ENCODE measurements at places on chromosomes 11 and 22.

GRCh38 chr11:126394036-126394435, 38.5 kb downstream of the ST3GAL4 start:
- DNase-seq: no peak

GRCh38 chr11:19672586-19673206, 39.9 kb upstream of the NAV2 start:
- DNase-seq: no peak

DNA sequence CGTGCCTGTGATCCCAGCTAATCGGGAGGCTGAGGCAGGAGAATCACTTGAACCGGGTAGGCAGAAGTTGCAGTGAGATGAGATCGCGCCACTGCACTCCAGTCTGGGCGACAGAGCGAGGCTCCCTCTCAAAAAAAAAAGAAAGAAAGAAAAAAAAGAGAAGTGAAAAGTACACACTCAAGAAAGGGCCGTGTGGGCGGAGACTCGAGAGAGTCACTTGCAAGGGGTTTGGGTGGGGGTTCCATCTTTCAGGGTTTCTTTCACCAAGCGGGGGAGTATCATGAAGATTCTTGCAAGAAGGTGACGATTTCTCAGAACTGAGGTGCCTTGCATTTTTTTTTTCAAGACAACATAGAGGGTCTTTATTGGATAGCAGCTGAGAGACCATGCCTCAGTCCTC, 4.0 kb upstream of the IFITM5 start:
- DNase-seq: no peak

DNA sequence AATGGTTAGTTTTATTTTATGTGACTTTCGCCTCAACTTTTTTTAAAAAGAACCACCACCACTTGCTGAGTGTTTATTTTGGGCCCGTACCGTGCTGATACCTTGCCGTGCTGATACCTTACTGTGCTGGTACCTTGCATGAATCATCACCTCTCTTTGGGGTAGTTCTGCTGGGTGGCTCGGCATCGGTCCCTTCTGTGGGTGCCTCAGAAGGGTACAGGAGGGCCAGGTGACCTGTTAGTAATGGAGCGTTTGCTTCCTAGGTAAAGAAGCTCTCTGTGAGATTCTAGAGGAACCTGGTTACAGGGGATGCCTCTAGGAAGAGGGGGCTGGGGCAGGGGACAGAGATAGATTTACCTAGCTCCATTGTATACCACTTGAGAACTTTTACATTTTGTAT, 17.1 kb downstream of the TOM1 start:
- no peak for DNase-seq

DNA sequence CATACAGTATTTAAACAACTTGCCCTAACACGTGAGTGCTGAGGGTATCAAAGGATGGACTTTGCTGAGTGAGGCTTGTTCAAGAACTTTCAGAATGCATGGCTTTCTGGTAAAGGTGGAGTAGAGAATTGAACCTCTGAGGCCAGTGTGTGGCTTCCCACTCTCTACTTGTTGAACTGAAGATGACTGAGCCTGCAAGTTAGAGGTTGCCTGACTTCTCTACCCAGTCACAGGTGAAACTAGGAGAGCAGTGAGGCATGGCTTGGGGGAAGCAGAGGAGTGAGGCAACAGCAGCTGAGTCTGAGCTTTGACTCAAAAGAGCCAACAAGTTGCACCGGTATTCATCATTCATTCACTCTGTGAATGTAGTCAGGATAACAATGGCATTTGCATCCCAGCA, 256.4 kb upstream of the SESN3 start:
- DNase-seq: no peak

- DNase-seq: no peak
These were observed 111.2 kb upstream of the TOP3B start for GRCh38 chr22:22093743-22094142.

- no peak for DNase-seq
These were observed 15.3 kb upstream of the ACCSL start for GRCh38 chr11:44032299-44033085.

DNA sequence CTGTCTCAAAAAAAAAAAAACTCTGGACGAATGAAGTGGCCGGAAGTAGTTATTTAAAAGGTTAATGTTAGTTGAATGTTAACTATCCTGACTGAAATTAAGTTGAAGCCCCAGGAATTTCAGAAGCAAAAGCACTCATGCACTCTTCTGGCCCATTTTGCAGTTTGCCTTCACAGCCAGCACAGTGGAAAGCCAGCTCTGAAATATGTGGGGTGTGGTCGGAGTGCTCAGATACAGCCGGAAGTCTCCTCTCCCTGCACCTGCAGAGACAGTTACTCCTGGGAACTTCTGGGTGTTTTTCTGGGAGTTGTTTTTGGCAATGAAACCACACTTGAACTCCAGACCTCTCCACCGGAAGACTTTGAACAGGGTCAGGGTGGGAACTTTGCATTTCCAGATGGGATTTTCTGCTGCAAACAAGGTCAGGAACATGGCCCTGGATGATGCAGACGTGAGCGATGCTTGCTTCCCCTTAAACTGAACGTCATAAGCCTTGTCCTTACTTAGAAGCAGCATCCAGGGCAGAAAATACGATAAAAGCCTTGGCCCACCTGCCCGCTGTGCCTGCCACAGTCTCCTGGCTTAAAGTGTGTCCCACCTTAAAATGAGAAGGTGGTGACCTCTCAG, 21.5 kb upstream of the CABP2 start:
- no peak for DNase-seq

- DNase-seq: no peak
These were observed 143.8 kb upstream of the DDI1 start for GRCh38 chr11:103892603-103893002.

DNA sequence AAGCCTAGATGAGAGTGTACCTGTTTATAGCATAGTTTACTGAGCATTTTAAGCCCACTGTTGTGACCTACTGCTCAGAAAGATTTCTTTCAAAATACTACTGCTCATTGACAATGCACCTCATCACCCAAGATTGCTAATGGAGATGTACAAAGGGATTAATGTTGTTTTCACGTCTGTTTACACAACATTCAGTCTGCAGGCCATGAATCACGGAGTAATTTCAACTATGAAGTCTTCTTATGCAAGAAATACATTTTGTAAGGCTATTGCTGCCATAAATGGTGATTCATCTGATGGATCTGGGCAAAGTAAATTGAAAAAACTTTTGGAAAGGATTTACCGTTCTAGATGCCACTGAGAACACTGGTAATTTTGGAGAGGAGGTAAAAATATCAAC, 112.9 kb downstream of the KIF18A start:
- no peak for DNase-seq

DNA sequence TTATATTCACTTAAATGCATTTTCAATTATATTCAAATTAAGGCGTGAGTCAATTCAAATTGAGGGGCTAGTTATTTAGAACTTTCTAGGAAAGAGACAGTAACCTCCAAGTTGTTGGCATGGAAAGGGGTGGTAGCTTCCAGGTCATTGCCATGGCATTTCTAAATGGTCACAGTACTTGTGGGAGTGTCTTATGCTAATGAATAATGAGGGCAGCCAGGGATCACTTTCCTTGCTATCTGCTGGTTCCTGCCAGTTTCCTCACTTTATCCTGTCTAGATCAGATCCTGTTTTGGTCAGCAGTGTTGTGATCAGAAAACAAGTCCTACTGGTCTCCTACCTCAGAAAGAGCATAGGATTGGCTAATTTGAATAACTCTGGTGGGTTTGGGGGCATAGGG, 21.8 kb upstream of the RNASEH2C start:
- DNase-seq: no peak
